Hepatocyte (in vitro differentiated cells): ENCODE measurements at places on chromosomes 4 and X. TPM values are rescaled to one million over a fixed set of nuclear protein-coding genes. Genes with fewer than 3 reads are reported as not detected.

Gene MID1IP1
- 55.7 and 93.2 TPM in 2 replicates for polyA plus RNA-seq

DNA sequence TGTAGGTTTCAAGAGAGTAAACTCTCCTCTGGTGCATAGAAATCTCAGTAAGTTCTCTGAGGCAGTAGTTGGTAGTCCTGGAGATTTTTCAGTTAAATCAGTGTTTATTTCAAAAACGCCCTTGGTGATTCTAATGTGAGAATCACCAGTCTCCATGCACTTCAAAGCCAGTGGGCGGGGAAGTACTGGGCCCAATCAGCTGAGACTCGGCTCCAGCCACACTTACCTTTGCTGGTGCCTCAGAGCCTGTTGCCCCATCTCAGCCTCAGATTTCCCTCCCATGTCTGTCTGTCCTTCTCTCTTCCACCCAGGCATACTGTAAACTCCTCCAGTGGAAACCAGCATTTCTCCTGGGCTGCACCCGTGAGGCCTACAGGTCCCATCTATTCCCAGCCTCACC lies 7.4 kb upstream of the MGST2 start:
- H3K4me3 ChIP-seq, result no peak overlapping the region
- peaks cover 25% of the 10 kb centered on the region for H3K4me1 ChIP-seq
- peak overlapping the region; percentile 71 for H3K27ac ChIP-seq

Gene SGCB
- 28.1 and 28.7 TPM in 2 replicates for polyA plus RNA-seq

Gene CA5B
- polyA plus RNA-seq, result 6.8 and 7.7 TPM in 2 replicates

- no peaks in the 10 kb centered on the region for H3K36me3 ChIP-seq
- no peak for DNase-seq
- H3K4me3 ChIP-seq, result no peak overlapping the region
These were observed 16.9 kb downstream of the CTAG1B start for GRCh38 chrX:154602226-154602625.
